ENCODE measurements at places on chromosomes 7 and 10.

DNA sequence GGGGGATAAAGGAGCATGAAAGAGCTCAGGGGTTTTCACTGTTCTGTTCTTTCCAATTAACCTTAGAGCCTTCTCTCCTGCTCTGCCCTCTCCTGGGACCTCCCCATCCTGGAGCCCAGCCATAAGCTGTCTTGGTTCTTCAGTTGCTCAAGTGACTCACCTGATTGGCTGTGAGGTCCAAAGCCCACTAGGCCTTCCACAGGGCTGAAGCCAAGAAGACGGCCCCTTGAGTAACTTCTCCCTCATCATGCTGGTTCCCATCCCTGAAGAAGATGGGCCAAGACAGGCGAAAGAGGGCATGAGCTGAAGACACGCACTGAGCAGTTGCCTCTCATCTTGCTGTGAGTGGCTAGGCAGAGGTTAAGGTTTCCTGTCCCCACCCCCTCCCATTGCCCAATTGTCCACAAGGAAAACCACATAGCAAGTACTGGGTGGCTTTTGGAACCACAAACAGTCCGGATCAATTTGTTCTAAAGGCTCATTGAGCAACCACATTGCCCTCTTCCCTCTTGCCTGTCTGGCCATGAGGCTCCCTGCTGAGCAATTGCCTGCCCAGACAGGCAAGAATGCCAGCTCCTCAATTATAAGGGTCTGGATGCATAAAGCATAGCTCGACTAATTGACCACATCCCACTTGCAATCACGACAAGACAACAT is 43.9 kb upstream of the GPAM start:
- no peak for DNase-seq

GRCh38 chr7:34357068-34357467 is 300.9 kb upstream of the NPSR1 start:
- no peak for DNase-seq

- no peak for DNase-seq
Measured at GRCh38 chr10:118807512-118808305, 52.9 kb upstream of the CACUL1 start.

DNA sequence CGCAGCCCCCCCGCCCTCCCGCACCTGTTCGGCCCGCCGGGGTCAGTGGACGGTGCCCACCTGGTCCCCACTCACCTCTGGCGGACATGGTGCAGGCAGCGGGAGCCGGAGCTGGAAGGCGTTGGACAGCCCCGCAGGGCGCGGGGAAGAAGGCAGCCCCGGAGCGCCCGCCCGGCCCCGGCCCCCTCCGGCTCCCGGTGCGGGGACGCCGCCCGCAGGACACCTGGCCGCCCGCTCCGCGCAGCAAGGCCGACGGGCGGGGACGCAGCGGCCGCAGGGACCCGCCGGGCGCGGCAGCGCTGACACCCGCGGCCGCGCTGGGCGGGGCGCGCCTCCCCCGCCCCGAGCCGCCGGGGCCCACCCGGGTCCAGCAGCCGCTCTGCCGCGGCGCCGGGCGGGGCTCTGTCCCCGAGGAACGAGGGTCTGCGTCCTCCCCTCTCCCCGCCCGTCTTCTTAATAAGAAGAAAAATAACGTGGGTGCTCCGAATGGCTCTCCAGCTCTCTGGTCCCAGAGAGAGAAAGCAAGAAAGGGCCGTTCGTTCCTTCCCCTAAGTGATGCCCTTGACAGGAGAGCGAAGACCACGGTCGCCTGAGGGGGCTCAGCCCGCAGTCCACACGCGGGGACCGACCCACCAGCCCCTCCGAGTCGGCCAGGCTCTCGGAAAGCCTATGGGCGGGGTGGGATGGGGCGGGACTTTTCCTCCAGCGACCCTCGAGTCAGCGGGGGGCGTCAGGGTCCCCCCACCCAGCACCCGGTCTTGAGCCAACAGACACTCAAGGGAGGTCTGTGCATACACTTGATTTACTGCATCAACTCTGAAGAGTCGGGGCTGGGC is 53.4 kb upstream of the FHIP2A start:
- no peak for DNase-seq

DNA sequence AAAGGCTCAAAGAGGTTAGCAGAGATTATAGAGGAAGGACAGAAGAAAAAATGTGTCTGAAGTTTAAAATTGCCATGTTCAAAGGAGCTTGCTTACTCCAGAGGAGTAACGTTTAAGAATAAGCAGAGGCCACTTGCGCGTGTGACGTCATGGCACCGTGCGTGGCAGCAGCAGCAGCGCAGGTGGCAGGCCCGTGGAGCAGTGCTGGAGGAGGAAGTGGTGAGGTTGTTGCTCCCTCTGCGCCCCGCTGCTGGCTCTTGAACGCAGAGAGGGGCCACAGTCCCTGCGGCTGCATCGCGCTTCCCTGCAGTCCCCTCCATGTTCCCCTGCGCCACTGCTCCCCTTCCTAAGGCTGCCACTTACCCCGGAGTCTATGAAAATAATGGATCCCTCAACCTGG is 37.5 kb downstream of the GDI2 start:
- no peak for DNase-seq

GRCh38 chr10:121183236-121183635 is 332.1 kb downstream of the WDR11 start:
- DNase-seq = peak; percentile 79

DNA sequence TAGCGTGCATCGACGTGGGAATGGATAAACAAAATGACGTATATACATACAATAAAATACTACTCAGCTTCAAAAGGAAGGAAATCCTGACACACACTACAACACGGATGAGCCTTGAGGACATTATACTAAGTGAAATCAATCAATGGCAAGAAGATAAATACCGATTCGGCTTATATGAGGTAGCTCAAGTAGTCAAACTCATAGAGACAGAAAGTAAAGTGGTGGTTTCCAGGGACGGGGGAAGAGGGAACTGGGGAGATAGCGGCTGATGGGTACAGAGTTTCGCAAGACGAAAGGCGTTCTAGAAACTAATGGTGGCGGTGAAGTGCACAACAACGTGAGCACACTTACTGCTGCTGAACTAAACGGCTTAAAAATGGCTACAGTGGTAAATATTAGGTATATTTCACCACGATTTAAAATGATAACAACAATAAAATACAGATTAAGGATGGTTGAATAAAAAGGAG is 516.7 kb downstream of the PARD3 start:
- DNase-seq = no peak

GRCh38 chr7:128836729-128837348 is 6.6 kb downstream of the FLNC start:
- DNase-seq = no peak

DNA sequence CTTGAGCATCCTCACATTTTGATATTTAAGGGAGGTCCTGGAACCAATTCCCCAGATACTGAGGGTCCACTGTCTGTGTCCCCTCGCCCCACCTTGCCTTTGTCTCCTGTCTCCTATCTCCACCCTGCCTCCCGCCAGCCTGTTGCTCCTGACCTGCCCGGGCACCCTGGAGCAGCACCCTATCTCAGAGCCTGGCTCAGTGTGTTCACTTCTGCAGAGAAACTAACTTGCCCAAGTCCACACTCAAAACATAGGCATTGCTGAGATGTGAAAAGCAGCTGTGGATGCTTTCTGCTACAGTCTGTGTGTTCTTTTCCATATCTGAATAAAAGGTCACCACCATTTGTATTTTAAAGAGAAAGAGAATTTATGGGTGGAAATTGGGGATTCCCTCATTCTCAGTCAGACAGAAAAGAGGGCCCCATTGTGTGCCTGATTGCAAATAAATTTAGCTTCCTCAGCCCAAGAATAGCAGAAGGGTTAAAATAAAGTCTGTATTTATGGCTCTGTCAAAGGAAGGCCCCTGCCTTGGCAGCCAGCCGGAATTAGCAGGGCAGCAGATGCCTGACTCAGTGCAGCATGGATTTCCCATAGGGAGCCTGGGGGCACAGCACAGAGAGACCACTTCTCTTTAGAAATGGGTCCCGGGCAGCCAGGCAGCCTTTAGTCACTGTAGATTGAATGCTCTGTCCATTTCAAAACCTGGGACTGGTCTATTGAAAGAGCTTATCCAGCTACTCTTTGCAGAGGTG is 161.3 kb downstream of the EGFR start:
- DNase-seq = peak; percentile 88

GRCh38 chr7:28361551-28361950 is 50.8 kb upstream of the CREB5 start:
- DNase-seq = no peak

DNA sequence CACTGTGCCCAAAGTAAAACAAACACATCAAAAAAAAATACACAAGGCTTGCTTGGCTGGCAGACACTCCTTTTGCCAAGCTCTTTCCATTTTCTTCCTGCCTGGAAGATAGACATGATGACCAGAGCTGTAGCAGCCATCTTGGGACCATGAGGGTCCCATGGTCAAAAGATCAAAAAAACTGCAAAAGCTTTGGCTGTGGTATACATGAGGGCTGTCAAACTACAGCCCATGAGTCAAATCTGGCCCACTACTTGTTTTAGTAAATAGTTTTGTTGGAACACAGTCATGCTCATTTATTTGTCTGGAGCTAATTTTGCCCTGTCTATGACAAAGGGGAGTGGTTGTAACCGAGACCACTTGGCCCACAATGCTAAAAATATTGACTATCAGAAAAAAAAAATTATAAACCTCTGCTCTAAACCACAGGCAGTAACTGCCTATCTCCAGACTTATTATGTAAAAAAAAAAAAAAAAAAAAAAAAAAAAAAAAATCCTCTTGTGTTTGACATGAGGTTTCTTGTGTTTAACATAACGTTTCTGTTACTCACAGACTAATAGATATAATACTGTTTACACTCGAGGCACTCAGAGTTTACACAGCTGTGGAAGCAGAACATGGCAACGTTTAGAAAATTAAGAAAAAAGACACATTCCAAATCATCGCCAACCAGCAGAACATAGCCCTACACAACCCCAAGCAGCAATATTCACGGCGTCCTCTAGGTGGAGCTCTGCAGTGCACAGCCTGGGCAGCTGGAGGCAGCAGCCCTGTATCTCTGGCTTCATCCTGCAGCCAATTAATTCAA is 36.9 kb downstream of the ASB13 start:
- peak; percentile 73 for DNase-seq

DNA sequence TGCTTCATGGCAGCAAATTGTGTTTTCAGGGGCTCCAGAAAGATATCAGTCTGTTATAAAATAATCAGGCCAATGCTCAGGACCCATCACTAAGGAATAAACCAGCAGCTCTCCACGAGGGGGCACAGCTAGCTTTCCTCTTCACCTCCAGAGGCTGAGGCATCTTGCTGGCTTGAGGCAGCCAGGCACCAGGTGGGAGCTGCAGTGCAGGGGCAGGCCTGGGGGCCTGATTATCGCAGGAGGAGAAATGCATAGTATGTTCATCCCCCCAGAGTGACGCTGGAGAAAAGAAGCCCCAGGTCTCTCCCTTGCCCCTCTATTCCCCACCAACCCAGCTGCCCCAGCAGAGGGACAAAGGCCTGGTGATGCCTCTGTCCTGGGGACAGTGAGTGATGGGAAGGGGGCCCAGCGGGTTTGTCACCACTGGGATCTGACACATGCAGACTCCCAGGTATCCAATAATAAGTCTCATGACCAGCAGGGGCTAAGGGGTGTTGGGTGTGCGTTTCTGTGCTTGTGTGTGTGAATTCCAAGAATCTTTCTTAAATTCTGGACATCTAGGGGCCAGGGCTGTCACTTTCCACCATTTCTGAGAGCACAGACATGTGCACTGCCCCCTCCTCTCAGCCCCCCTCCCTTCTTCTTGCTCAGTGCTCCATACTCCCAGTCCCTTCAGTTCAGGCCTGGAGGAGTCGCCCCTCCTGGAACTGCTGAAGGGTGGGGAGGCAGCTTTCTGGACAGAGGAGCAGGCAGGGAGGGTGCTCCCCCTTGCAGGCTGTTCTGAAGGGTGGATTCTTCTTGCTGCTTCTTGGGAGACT is 128.1 kb upstream of the FAM20C start:
- DNase-seq = peak; percentile 87

DNA sequence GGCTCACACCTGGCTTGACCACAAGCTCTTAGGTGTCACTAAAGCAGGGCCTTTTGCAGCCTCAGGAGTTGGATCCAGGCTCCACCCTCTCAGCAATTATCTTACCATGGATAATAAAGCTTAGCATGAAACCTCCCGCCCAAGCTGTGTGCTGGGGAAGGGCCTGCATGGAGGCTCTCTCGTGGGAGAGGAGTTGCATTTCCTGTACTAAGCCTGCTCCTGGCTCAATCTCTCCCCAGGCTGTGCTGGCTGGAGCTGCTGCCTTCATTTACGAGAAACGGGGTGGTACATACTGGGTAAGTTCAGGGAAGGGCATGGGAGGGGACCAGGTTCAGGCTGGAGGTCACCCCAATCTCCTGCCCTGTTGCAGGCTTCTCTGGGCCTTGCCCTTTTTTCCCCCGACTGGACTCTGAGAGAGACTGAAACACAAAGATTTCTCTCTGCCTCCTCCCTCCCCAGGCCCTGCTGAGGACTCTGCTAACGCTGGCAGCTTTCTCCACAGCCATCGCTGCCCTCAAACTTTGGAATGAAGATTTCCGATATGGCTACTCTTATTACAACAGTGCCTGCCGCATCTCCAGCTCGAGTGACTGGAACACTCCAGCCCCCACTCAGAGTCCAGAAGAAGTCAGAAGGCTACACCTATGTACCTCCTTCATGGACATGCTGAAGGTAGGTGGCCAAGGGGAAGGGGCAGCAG is 2.7 kb downstream of the TMEM176A start:
- no peak for DNase-seq

DNA sequence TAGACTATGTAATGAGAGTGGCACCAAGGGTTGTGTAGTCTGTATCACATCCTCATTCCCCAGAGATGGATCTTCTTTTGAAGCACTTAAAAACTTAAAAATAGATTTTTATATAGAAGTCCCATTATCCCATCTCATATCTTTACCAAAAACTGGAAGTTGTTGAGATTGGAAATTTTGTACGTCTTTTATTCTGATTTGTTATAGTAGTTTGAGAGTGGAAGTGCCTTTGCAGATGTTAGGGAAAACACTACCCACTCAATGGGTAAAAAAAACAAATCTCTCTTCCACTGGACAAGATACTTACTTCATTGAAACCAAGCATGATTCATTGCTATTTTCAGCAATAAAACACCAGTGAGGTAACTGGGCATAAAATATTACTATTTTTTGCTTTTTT is 184.4 kb downstream of the MACC1 start:
- DNase-seq = no peak

DNA sequence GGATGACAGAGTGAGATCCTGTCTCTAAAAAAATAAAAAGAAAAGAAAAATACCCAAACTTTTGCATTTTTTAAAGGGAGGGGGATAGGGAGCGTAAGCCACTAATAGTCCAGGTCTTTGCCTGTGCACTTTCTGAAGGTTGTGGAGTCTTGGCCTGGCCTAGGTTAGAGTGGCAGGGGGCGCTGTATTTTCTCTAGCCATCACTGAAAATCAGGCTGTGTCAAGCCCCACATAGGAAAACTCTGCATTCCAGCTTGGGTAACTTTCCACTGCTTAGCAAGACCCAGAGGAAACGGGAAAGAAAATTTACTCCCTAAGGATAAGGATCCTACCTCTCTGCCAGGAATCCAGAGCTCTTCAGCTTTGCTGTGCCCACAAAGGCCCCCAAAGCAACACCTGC is 10.5 kb upstream of the PAX4 start:
- DNase-seq = no peak

GRCh38 chr10:51302316-51302715 is 228.0 kb downstream of the PRKG1 start:
- DNase-seq = no peak
